Right renal pelvis (tissue), 4 donors: ENCODE measurements at places on chromosomes 4 and X. TPM values are rescaled to one million over a fixed set of nuclear protein-coding genes. Genes with fewer than 3 reads are reported as not detected.

BEX1 gene
- 73.6 TPM for polyA plus RNA-seq

TRAM1L1 gene
- polyA plus RNA-seq: 22.3 TPM

FABP2 gene
- polyA plus RNA-seq: 1.2 TPM

DUX4 gene
- polyA plus RNA-seq: not detected

TMEM31 gene
- 1.2 TPM for polyA plus RNA-seq

SPANXB1 gene
- polyA plus RNA-seq: not detected

MEPE gene
- not detected for polyA plus RNA-seq

- DNase-seq: no peak
Measured at GRCh38 chrX:72317139-72317538, 11.4 kb upstream of the CITED1 start.

DNA sequence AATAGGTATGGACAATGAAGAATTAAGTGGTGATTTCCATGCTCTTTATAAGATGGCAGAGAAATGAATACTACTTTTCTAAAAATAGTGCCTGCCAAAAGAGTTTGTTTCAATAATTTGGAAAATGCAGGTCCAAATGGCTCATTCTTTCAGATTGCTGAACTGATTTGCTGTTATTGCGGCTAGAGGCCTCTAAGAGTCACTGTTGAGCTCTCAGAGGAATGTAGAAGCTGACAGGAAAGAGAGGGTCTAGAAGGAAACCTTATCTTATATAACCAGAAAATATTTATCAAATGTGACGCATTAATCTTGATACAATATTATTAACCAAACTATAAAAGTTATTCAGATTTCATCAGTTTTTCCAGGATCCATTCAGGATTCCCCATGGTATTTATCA is 65.7 kb upstream of the PAGE1 start:
- DNase-seq: no peak

DNA sequence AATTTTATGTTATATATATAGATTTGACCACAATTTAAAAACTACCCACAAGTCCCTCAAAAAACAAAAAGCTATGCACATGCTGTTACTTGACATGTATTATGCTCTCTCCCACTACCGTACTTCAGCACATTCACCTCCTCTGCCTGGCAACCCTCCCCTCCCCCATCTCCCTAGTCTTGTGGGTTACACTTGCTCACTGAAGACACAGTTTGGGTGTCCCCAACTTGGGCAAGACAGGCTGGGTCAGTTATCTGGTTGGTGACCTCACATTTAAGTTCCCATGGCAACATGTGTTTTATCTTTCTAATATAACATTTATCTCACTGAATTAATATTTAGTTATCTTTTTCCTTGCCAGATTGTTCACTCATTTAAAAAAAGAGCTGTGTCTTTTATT is 32.7 kb downstream of the SEC24D start:
- no peak for DNase-seq

DNA sequence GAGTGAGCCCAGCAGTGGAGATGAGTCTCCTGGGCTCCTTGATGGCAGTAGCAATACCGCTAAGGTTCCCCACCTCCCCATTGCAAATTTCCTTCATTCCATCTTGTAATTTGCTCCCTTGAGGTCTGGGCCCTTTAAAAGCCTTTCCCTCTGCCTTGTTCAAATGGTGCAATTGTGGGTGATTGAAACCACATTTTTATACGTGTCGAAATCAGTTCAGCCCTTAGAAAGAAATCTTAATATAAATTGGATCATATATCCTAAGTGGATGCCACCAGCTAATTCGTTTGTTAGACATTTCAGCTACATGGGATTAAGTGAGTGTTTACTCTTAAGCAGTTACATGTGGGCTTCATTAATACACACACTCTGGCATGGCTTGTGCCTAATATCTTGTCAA is 68.6 kb downstream of the NHS start:
- no peak for DNase-seq

DNA sequence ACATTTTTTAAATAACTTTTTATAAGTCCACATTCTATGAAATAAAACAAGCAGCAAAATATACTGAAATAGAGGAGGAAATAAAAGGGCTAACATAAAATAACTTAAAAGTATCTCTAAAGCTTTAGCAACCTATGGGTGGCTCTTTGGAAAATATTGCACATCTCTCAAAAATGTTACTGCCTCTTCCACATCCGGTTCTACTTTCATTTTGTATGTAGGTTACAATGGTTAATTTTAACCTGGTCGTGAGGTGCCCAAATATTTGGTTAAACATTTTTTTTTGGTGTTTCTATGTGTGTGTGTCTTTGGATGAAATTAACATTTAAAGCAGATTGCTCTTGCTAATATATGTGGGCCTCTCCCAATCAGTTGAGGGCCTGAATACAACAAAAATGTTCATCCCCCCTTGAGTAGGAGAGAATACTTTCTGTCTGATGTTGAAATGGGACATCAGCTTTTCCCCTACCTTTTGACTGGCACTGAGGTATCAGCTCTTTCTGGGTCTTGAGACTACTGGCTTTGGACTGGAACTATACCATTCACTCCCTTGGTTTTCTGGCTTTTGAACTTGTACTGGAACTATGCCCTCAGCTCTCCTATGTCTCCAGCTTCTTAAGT is 353.0 kb downstream of the ADAM29 start:
- DNase-seq: no peak

DNA sequence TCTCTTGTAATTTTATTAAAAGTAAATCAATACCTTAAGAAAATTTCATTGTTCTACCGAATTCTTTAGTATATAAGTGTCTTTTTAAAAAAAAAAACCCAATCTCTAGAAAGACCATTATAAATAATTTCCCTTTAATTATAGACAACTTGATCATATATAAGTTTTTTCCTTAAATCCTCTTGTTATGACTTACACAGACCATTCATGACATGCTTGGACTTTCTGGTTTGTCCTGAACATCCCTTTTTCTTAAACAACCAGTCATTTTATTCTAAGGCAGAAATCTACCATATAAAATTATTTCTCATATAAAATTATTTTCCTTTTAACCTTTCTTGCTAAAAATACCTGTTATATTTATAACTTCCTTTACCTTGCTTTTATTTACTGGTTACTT is 15.4 kb upstream of the FHDC1 start:
- DNase-seq: no peak

- no peak for DNase-seq
Measured at GRCh38 chr4:110636171-110636679, 13.3 kb upstream of the PITX2 start.

GRCh38 chr4:163263606-163264005 is 68.8 kb downstream of the NPY1R start:
- DNase-seq: no peak

DNA sequence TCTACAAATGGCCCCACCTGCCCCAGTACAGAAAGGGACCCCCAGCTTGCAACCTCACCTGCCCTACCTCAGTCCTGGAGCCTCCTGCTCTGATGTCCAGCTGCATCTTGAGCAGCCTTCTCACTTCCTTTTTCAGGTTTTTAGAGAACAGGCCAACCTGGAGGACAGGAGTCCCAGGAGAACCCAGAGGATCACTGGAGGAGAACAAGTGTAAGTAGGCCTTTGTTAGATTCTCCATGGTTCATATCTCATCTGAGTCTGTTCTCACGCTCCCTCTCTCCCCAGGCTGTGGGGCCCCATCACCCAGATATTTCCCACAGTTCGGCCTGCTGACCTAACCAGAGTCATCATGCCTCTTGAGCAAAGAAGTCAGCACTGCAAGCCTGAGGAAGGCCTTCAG is 3.6 kb downstream of the MAGEA11 start:
- DNase-seq: no peak

DNA sequence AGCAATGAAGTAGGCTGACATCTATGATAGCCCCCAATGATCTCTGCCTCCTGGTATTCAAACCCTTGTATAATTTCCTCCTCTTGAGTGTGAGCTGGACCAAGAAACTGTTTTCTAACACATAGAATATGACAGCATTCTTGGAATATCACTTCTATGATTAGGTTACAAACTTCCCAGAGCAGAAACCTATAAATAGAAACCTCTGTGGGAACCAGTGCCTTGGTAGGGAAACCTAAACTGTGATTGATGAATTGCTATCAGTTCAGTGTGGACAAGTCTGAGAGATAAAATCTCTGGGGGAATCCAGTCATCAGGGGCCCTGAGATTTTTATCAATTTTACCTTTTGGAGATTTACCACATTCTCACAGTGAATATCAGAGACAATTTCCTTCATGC is 756.5 kb upstream of the AGA start:
- no peak for DNase-seq

DNA sequence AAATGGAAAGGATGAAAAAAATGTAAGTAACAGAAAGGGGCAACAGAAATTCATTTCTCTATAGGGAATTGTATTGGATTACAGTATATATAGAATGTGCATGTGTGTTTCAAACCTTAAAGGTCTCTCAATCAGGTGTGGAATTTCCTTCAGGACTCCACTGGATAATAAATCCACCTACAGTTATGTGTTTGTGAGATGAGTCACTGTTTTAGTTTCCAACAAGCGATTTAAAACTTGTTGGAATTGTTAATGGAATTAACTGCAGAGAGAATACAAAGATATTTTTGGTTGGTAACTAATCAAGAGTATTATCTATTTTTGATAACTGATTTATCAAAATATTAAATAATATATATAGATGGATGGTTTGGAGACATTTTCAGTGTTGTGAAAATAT is 32.8 kb downstream of the CEP44 start:
- no peak for DNase-seq

- DNase-seq: no peak
Measured at GRCh38 chr4:128528793-128529553, 241.4 kb upstream of the PGRMC2 start.
